ENCODE measurements at places on chromosomes 2 and 18.

- DNase-seq: no peak
These were observed 63.3 kb upstream of the CSRNP3 start for GRCh38 chr2:165406173-165406572.

DNA sequence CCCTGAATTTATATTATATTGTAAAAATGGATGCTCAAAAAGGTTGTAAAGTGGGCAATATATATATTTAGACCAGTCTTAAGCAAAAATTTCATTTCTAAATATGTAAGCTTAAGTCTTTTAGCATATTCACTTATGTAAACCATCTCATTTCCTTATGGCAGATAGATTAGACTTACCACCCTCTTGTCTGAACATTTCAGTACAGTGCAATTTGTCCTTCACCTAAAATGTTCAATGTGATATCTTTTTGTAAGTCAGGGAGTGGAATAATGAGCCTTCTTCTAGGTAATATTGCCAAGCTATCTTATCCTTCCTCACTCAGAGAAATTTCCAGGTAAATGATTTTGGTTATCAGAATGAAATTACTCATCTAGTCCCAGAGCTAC lies 92.3 kb downstream of the KLF7 start:
- DNase-seq: no peak

- no peak for DNase-seq
These were observed 85.0 kb downstream of the WDSUB1 start for GRCh38 chr2:159201360-159202063.

DNA sequence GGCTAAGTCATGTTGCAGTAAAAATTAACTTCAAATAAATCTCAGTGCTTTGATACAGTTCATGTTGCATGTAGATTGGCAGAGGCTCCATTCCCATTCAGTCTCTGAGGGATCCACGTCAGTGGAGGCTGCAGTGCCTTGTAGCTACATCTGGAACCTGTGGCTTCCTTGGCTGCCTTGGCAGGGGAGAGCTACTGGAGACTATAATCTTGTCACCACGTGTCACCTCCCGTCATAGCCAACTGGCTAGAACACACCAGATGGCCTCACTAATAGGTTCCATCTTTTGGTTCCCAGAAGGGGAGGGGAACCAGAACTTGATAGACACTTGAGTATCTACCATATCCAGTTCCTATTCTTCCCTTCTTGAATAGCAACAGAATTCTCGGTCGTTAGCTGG lies 28.4 kb downstream of the E2F6 start:
- DNase-seq: no peak

GRCh38 chr2:20113986-20114938 lies 62.8 kb upstream of the LAPTM4A start:
- no peak for DNase-seq

DNA sequence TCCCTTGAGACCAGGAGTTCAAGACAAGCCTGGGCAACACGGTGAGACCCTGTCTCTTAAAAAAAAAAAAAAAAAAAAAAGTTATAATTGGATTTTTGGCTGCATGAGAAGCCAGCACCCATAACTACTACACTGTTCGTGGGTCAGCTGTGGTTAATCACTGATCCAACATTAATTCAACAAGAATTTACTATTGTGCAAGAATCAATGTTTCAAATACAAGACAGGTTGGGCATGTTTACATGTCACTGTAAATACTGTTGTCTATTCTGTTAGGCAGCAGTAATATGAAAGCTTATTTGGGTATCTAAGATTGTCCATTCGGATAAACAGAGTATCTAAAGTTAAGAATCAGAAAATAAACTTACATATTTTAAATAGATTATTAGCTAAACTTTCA lies 62.3 kb downstream of the ESCO1 start:
- DNase-seq: no peak

DNA sequence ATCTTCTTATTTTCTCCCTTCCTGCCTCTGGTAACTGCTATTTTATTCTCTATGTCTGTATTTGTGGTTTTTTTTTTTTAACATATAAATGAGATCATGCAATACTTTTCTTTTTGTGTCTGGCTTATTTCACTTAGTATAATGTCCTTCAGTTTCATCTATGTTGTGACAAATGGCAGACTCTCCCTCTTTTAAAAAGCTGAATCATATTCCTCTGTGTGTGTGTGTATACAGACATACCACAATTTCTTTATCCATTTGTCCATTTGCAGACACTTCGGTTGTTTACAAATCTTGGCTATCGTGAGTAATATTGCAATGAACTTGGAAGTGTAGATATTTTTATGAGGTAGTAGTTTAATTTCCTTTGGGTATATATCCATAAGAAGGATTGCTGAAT lies 7.0 kb downstream of the GTF2A1L start:
- no peak for DNase-seq

- no peak for DNase-seq
These were observed 9.7 kb upstream of the SLC39A10 start for GRCh38 chr2:195647302-195647701.

DNA sequence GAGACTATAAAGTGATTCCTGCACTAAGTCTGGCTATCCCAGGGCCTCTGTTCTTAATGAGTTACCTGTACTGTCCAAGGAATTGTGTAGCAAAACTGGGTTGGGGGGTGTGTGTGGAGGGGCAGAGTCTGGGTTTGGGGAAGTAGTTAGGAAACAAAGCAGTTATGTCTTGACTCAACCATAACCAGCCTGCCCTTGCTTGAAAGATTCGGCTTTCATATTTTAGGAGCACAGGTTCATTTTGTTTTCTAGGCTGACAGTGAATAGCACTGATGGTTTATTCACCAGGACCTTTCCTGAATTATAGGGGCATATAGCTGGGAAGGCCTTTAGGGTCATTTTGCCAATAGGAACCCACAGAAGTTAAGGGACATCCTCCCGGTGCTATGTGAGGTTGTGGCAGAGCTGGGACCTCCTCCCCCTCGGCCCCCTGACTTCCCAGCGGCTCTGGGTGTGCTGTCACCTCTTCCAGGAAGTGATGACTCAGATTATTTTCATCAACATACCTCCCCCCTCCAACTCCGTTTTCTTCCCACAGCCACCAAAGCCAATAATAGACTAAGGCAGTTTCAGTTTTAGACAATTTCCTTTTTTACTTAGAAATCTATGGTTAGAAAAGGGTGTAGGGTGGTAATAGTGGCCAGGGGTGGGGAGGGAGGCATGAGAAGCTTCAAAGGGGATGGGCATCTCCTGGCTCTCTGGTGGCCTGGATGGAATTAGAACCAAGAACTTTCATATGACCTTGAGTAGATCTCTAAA lies 44.8 kb downstream of the SETBP1 start:
- DNase-seq: peak; percentile 62

GRCh38 chr18:60686142-60686541 lies 313.6 kb upstream of the MC4R start:
- DNase-seq: no peak

DNA sequence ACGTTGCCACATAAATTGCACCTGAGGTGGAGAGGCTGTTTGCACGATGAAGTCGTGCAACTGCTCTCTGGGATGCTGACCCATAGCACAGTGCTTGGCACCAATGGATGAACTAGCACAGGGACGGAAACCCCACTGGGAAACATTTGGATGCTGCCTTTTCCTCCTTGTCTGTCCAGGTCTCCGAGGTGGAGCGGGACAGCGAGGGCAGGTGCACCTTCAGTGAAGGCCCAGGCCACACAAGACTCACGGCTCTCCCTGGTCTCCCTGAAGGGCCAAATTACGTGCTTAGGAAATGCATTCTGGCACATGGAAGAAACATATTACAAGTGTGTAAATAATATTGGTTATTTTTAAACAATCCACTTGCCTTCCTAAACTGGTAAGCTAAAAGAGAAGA lies 70.3 kb downstream of the TPO start:
- DNase-seq: no peak

GRCh38 chr2:168054657-168055056 lies 192.7 kb downstream of the STK39 start:
- no peak for DNase-seq

- DNase-seq: no peak
These were observed 44.5 kb upstream of the ACVR2A start for GRCh38 chr2:147800316-147800715.

DNA sequence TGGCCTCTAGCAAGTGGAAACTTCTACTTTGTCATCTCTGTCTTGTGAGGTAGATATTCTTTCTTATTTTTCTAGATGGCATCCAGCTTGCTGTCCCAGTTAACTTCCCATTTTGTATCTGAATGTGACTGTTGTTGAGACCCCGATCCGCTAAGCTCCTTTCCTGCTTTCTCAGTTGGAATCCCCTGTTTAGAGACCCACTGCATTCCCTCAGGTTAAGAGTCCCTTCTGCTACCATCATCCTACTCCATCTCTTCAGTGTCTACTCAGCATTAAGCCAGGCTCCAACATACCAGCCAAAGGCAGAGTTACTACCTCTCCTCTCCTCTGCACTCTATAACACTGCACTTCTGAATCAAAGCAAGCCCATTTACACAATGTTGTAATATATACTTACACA lies 1300.4 kb upstream of the CHAC2 start:
- DNase-seq: no peak

DNA sequence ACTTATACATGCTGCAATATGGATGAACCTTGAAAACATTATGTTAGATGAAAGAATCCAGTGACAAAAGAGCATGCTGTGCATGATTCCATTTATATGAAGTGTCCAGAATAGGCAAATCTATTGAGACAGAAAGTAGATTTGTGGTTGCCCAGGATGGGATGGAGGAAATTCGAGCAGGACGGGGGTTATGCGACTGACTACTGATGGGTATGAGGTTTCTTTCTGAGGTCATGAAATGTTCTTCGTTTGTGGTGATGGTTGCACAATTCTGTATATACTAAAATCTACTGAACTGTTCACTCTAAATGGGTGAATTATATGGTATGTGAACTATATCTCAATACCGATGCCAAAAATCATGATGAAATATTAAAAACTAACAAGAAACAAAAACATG lies 18.9 kb upstream of the MTERF4 start:
- DNase-seq: no peak

- no peak for DNase-seq
These were observed 36.8 kb upstream of the GPD2 start for GRCh38 chr2:156399224-156399949.

- DNase-seq: no peak
These were observed 32.9 kb downstream of the MBP start for GRCh38 chr18:77099485-77100370.

GRCh38 chr2:25305775-25306174 lies 36.0 kb downstream of the DNMT3A start:
- no peak for DNase-seq

DNA sequence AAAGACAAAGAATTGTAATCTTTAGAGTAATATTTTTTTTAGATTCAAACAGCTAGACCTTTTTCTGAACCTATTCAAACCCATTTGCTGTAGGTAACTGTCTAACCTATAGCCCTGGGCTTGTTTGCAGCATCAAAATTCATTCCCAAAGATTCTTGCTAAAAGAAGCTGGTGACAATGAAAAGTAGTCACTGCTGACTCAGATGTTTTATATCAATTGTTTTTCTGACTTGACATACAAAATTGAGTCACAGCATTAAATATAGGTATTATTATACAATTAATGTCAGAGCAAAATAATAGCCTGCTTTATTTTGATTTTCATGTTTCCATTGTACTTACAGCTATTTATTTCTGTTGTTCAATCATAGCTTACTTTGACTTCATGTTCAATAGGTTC lies 320.3 kb upstream of the NRP2 start:
- no peak for DNase-seq

DNA sequence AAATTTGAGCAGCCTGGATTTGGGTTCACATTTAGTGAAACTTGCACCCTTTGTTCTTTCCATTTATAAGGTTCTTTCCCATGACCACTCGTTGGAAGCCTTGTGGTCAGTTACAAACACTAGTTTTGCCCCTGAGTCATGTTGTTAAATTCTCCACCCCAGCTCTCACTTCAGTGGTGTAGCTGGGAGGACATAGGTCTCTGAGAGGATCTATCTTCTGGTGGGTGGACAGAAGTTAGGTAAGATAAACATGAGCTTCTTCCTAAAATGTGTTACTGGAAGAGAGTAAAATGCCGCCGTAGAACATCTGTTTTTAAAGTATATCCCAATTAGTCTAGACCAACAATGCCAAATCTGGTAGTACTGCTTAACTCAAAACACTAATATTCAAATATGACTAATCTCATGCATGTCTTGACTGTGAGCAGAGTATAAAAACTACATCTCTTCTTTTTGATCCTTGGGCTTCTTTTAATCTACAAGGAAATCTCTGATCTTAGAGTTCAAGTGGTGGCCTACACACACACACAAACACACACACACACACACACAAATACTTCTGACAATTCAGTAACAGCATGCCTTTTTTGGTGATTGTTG lies 162.6 kb upstream of the FN1 start:
- no peak for DNase-seq

DNA sequence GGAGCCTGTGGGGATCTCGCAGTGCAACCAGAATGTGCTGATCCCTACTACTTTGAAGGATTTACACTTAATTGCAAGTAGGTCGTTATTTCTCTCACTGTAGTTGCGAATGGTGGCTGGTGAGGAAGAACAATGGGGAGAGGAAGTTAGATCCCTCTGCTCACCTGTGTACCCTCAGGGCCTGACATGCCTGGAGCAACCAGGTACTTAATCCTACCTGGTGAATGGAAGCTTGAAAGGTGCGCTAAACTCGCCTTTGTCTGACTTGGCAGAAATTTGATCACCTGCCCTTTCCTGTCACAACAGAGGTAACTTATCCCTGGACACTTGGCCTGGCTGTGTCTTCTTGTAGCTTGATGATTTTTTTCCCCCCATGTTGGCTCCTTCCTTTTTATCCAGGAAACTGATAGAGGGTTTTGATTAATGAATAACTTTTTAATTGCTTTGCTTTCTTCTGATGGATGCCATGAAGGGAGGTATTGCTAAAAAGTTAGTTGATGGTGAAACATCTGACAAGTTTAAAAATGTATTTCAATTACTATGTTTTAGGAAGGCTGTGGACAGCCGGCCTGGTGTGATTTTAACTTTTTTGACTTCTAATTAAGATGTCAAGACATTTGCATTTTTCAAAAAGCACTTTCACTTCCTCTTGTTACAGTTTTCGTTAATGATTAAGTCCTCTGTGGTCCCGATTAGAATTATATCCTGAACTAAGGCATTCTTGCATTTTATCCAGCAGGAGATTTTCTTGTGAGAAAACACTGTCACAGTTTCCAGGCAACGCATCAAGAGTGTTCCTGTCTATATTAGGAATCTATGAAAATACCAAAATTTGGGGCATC lies 9.2 kb downstream of the SGPP2 start:
- DNase-seq: no peak

DNA sequence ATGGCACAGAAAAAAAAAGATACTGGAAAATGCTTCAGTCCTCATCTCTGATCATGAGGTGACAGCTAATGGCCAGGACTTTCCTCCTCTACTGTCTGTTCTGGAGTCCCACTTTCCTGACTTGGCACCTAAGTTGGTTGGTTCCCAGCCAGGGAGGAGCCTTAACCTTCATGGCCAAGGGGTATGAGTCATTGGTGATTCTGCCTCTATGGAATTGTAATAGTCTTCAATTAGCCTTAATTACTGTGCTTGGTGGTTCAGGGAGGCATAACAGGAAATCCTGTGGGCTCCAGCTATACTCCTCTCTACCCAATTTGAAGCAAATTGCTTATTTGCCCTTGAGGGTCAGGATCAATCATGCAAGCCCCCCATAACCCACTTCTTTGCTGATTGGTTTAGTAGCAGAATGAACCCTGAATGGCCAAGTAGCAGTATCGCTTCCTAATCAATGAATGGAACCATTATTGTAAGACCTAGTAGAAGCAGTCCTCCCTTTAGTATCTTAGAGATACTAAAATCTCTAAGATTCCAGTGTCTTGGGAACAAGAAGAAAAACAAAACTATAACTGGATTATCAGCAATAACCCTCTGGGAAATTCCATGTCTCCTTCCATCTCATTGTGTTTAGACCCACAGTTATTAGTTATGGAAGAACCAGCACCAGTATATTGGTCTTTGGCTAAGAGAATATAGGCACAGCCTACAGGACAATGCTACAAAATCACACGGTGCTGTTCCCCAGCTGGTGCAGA lies 109.0 kb downstream of the COL6A3 start:
- no peak for DNase-seq
